Head of caudate nucleus (tissue), 42 donors: ENCODE measurements at places on chromosomes 12 and 14.

DNA sequence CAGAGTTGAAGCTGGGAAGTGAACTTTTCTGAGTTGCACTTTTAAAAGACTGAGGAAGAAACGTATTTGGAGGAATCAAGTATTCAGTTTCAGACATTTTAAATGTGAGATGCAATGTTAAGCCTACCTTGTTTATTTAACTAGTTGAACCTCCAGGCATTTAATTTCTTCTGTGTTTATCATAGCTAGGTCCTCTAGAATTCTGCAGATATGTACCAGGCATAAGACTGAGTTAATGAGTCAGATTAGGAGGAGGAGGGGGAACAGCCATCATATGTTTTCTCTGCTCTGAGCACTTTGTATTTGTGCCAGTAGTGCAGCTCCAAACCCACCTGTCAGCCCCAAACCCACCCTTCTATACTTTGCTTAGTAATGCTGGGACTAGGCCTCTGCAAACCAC, 16.4 kb upstream of the SAMD4A start:
- no peak for DNase-seq

DNA sequence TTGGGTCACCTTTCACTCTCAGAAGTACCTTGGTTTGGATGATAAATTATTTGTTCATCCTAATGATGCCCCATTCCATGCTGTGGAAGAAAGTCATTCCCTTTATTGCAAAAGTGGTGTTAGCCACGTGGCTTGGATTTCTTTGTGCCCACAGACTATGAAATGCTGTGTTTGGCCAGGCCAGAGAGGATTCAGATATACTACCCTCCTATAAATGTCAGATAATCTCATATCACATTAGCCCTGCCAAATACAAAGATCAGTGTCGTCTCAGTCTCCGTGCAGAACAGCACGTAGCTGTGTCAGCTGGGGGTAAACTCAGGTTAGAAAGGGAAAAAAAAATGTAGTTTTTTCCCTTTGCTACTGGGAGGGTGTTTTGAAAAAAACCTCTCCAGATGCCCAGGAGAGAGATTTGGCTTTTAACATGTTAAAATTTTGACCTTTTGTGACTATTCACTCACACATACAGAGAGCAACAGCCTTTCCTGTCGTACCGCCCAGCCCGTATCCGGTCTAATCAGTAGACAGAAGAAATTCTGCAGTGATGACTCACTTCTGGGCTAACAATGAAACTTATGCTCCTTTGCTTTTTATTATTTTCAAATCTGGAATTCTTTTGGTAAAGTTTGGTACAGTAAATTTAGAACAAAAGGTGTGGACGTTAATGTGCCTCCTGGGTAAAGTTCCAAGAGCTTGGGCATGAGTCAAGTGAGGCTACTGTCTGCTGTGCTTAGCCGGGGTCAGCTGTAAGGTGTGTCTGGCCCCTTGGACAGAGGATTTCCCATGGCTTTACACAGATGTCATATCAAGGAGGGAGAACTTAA, 8.5 kb upstream of the PTPRB start:
- no peak for DNase-seq

- DNase-seq = no peak
These were observed 162.5 kb downstream of the C12orf50 start for GRCh38 chr12:87866578-87867292.

GRCh38 chr14:68977718-68978171, 1.4 kb downstream of the ACTN1 start:
- DNase-seq = no peak

DNA sequence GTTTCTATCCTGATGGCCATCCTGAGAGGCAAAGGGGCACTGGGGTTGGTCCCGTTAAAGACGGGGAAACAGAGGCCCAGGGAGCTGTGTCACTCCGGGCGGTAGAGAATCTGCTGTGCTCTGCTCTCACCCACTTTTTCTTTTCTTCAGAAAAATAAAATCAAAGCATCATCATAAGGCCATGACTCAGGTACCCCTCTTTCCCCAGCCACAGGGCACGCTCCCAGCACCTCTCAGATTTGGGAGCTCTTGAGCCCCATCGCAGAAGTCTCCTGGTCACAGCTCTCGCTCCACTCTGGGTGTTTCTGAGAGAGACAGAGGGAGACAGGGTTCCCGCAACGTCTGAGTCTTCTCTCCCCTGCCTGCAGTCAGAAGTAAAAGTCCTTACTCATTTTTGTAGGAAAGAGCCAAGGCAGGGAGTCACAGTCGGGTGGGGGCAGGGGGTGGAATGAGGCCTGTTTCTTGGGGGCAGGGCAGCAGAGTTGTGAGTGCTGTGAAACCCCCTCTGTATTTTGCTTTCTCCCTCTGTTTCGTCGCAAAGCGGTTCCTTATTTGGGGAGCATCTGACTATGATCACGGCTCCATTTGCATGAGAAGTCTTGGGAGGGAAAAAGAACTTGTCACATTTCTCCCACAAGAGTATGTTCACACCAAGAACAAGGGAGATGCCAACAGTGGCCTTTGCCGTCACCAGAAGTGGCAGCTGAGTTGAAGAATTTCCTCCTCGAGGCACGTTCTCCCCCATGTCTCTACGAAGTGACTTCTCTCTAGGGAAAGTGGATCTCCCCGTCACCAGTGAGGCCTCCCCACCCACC, 139.0 kb downstream of the BCL11B start:
- no peak for DNase-seq
